Natural killer cell (primary cell): ENCODE measurements at places on chromosomes 6 and 20. TPM values are rescaled to one million over a fixed set of nuclear protein-coding genes. Genes with fewer than 3 reads are reported as not detected.

OPN5 gene
- total RNA-seq = not detected

PRL gene
- not detected for total RNA-seq

GRCh38 chr6:159217595-159218275, 48.5 kb downstream of the FNDC1 start:
- H3K27me3 ChIP-seq = no peaks in the 10 kb centered on the region
- H3K27ac ChIP-seq = no peak overlapping the region
- no peaks in the 10 kb centered on the region for H3K36me3 ChIP-seq

DNA sequence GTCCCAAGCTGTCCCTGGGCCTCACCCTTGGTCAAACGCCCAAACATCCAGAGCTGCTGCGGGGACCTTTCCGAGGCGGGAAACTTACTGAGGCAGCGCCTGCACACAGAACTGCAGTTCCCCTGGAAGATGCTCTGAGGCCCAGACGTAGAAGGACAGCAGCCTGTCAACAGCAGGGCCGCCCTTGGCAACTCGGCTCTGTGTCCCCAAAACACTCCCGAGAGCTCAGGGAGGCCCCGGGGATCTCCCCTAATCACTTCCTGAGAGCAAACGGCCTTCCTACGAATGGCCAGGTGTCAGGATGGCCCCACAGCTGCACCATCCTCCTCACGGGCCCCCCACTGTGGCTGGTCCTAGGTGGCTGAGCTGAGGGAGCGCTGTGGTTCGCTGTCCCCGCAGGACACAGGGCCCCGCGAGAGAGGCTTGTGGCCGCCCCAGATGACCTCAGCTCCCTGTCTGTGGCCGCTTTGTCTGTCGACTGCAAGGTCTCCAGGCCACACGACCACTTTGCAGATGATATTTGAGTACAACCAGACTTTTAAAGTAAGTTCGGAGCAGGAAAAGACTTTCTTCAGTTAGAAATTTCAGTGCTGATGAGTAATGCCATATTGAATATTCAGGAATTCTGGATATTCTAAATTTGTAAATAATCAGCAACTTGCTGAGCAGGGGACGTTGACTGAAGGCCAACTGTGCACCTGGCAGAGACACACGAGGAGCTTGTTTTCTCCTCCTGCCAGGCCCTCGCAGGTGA, 46.0 kb downstream of the DLL1 start:
- no peak for DNase-seq
- H3K27ac ChIP-seq = no peak overlapping the region
- H3K4me1 ChIP-seq = no peaks in the 10 kb centered on the region
- no peaks in the 10 kb centered on the region for H3K36me3 ChIP-seq
- no peak overlapping the region for H3K4me3 ChIP-seq

GRCh38 chr6:146968041-146968760, 236.0 kb upstream of the STXBP5 start:
- H3K27ac ChIP-seq = no peak overlapping the region
- H3K4me1 ChIP-seq = no peaks in the 10 kb centered on the region
- no peaks in the 10 kb centered on the region for H3K36me3 ChIP-seq
- no peaks in the 10 kb centered on the region for H3K27me3 ChIP-seq
- DNase-seq = no peak
